Glomerular endothelial cell (primary cell): ENCODE measurements at places on chromosomes 16 and 17. TPM values are rescaled to one million over a fixed set of nuclear protein-coding genes. Genes with fewer than 3 reads are reported as not detected.

PIK3R6 gene
- 0.10 and 1.2 TPM in 2 replicates for total RNA-seq

DNA sequence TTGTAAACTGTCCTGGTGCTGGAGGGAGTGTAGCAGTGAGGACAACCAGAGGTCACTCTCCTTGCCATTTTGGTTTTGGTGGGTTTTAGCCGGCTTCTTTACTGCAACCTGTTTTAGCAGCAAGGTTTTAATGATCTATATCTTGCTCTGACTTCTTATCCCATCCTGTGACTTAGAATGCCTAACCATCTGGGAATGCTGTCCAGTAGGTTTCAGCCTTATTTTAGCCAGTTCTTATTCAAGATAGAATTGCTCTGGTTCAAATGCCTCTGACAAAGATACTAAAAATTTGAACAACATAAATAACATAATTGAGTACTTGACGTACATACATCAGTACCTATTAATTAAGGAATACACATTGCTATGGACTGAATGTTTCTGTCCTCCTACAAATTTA, 93.3 kb upstream of the TOM1L1 start:
- DNase-seq, result no peak

DNA sequence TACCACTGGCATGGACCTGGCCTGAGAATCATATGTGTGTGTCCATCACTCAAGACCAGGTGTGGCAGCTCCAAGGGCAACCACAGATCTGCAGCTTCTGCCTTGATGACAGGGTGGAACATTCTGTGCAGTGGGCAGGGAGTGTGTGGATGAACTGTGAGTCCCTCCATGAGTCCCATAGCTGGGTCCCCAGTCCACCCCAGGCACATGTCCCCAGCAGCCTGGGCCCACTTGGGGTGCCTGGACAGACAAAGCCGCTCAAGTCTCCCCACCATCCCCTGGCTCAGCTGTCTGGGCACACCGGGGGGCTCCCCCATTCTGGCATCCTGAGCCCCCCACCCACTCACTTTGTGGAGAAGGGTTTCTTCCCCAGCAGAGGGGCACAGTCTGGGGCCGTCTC, 4.6 kb upstream of the KRT16 start:
- DNase-seq, result no peak

DNA sequence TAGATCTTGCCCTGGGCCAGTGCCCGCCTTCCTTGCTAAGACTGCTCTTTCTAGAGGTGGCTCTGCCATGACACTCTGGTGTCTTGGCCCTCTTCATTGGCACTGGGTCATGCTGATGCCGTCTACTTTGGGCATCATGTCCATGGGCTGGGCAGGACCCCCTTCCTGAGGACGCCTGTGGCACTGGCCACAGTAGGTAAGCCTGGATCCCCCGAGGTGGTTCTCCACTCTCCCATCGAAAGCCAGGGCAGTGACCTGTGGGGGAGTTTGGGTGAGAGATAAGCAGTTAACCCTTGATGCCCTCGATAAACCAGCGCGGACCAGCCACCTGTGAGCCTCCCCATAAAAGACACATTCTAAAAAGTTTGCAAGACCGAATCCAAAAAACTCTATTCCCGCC, 20.0 kb upstream of the ITGB4 start:
- DNase-seq, result no peak

SCPEP1 gene
- 42.2 and 47.3 TPM in 2 replicates for total RNA-seq

DNA sequence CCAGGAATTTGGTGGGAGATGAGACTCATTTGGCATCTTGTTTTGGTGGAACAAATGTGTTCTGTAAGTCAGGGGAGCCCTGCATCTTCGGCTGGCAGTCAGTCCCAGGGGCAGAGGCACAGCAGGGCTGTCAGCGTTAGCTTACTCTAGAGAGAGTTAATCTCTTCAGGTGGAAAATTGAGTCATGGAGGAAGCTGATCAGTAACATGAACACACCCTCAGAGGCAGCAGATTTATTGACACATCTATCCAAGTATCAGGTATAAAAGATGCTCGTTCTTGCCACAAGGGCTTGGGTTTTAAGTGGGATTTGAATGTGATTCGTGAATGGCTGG, 55.2 kb downstream of the EPN2 start:
- no peak for DNase-seq

- no peak for DNase-seq
Measured at GRCh38 chr17:37088459-37088858, 139.7 kb downstream of the AATF start.

GRCh38 chr16:66590322-66590721, 11.1 kb downstream of the CMTM2 start:
- DNase-seq, result no peak

GRCh38 chr17:5378566-5379207, 40.8 kb downstream of the NUP88 start:
- DNase-seq, result no peak

GFER gene
- 18.7 and 22.2 TPM in 2 replicates for total RNA-seq

DNA sequence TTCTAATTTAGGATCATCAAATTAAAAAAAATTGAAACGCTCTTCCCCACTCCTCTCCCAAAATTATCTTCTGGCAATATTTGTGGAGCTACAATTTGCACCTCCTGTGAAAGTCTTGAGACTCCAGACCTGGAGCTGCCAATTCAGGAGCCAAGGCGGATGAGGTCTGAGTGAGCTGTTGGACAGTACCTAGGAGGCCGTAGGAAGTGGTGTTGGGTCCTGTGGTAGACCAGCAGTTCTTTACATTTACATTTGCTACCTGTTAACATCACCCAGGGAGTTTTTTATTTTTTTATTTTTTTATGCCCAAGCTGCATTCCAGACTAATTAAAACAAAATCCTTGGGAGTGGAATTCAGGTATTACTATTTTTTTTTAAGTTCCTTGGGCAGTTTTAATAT, 271.0 kb downstream of the PHKB start:
- no peak for DNase-seq

SAT2 gene
- 42.6 and 47.6 TPM in 2 replicates for total RNA-seq

DNA sequence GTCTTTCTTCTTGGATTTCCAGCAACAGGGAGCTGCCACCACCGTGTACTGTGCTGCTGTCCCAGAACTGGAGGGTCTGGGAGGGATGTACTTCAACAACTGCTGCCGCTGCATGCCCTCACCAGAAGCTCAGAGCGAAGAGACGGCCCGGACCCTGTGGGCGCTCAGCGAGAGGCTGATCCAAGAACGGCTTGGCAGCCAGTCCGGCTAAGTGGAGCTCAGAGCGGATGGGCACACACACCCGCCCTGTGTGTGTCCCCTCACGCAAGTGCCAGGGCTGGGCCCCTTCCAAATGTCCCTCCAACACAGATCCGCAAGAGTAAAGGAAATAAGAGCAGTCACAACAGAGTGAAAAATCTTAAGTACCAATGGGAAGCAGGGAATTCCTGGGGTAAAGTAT, 389.0 kb downstream of the MAF start:
- DNase-seq, result no peak

EFCAB5 gene
- total RNA-seq, result 0.53 TPM in 2 replicates

SLC13A5 gene
- total RNA-seq, result not detected in 2 replicates

PRRT2 gene
- 0.41 and 0.44 TPM in 2 replicates for total RNA-seq

DNA sequence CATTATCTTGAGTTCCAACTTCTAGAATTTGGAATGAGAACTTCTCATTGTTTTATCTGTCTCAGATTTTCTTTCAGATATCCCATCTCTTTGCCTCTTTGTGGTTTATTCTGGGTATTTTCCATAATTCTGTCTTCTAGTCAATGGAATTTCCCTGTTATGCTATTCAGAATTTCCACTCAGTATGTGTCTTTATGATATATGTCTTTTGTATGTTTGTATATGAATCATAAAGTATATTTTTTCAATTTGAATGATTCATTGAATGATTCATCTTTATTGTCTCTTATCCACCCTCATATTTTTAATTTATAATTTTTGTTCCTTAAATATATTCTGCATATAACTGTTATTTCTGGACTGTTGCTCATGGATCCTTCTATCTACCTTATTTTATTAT, 729.7 kb upstream of the GOT2 start:
- DNase-seq, result no peak

GRCh38 chr17:78040440-78041385, 82.2 kb downstream of the TNRC6C start:
- no peak for DNase-seq

GRCh38 chr17:80936218-80936617, 55.4 kb upstream of the CHMP6 start:
- DNase-seq, result no peak

GRCh38 chr17:80918731-80919130, 72.9 kb upstream of the CHMP6 start:
- DNase-seq, result no peak

- no peak for DNase-seq
Measured at GRCh38 chr16:10933865-10934264, 8.4 kb downstream of the DEXI start.

CAPN15 gene
- 57.0 and 72.5 TPM in 2 replicates for total RNA-seq

DNA sequence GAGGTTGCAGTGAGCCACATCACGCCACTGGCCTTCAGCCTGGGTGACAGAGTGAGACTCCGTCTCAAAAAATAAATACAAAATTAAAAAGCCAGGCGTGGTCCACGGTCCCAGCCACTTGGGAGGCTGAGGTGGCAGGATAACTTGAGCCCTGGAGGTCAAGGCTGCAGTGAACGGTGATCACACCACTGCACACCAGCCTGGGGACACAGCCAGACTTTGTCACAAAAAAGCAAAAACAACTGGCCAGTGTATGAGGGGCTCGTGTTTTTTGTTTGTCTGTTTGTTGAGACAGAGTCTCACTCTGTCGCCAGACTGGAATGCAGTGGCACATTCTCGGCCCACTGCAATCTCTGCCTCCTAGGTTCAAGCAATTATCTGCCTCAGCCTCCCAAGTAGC, 1.2 kb upstream of the UBB start:
- no peak for DNase-seq

DNA sequence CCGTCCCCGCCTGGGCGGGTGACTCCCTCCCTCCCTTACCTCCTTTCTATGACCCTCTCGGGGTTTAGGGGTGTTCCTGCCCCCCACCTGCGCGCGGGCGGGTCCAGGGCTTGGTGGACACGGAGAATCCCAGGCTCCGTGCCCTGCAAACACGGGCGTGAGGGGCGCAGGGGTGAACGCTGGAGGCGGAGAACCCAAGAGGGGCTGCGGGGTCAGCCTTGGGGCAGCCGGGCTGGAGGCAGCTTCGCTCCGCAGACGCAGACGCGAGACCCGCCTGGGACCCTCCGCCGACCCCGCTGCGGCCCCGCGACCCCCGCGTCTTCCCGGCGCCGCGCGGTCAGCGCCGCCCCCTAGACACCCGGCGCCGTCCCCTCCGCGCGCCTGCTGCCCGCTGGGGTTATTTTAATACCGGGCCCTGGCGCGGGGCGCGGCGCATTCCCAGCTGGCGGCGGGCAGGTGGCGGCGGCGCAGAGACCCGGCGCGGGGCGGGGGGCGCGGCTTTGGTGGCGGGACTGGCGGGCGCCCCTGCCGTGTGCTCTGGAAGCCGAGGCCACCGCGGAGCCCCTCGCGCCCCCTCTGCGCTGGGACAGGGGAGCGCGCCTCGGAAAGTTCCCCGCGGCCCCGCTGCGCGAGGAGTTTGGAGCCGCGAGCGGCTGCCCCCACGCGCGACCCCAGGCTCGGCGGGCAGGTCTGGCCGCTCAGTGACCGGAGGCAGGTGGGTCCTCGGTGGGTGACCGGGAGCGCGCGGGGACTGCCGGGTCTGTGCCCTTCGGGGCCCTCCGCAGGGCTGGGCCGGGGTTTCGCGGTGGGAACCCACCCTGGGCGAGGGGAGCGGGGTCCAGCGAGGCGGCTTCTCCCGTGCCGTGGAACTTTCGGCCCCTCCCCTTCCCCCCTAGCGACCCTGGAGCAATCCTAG, at the start of gene UTS2R:
Gene UTS2R, plus strand, starts transcription at position 433 of the 916 bp plus-strand sequence. CDS start 2,560 bp downstream, outside the sequence.
- DNase-seq, result no peak

OTOA gene
- total RNA-seq, result 0.06 TPM in 1 of 2 replicates, not detected in the other

PPP1R1B gene
- not detected in 2 replicates for total RNA-seq

CHD9NB gene
- 2.7 and 3.2 TPM in 2 replicates for total RNA-seq

HLF gene
- 0.29 TPM in 1 of 2 replicates, not detected in the other for total RNA-seq

PRSS27 gene
- total RNA-seq, result 0.05 and 1.1 TPM in 2 replicates

- no peak for DNase-seq
Measured at GRCh38 chr16:78364556-78364880, 265.1 kb downstream of the WWOX start.

DNA sequence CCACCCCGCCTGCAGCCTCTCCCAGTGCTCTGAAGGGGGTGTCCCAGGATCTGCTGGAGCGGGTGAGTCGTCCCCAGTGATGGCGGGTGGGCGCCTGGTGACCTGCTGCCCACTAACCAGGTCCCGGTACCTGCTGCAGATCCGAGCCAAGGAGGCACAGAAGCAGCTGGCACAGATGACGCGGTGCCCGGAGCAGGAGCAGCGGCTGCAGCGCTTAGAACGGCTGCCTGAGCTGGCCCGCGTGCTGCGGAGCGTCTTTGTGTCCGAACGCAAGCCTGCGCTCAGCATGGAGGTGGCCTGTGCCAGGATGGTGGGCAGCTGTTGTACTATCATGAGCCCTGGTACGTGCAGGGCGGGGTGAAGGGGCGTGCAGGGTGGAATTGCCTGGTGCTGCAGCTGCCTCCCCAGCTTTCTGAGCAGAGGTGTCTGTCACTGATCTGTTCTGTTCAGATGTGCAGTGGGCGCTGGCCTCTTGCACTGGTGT, 3.6 kb downstream of the CDT1 start:
- DNase-seq, result no peak

NTHL1 gene
- total RNA-seq, result 22.6 and 30.5 TPM in 2 replicates

GRCh38 chr17:56173026-56173425, 19.8 kb downstream of the ANKFN1 start:
- no peak for DNase-seq

- DNase-seq, result no peak
Measured at GRCh38 chr16:25689137-25689836, 2.5 kb upstream of the HS3ST4 start.

DNA sequence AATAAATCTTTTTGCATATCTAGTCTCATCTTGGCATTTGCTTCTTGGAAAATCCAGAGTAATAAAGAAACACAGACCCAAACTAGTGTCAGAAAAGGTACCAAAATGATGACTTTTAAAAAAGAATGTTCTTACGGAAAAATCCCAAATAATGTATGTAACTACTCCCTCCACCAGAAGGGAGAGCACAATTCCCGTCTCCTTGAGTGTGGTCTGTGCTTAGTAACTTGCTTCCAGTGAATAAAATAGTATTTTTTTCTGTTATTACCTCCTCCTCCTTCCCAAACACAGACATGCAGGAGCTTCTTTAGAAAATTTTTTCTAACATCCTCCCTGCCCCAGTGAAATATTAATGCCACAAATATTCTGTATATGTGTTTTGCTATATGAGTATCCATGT, 358.1 kb downstream of the ZFHX3 start:
- no peak for DNase-seq

KRTAP17-1 gene
- not detected in 2 replicates for total RNA-seq

GRCh38 chr17:55274355-55275255, 9.8 kb downstream of the HLF start:
- no peak for DNase-seq

DNA sequence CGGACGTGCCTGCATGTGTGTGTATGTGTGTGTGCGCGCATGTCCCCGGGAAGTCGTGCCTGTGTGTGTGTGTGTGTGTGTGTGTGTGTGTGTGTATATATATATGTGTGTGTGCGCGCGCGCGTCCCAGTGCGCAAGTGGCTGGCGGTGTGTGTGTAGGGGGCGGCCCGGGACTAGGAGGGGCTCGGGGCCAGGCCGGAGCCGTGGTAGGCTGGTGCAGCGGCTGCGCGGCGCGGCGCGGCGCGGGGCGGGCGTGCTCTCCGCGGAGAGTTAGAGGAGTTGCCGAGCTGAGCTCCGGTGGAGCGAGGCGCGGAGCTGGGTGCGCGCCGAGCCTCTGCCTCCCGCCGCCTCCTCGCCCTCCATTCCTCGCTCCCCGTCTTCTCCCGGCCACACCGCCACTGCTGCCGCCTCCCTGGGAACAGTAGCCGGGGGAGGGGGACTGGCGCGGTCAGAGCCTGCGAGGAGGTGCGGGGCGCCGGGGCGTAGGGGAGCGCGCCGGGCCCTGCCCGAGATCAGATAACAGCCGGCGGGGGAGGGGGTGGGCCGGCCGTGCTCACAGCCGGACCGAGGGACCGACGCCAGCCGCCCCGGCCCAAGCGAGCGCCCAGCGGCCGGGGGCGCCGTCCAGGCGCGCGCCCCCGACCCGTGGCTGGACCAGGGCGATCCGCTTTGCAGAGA, at the start of gene KCNJ12:
Gene KCNJ12, plus strand, starts transcription at position 277 of the 678 bp plus-strand sequence. CDS start 38,986 bp downstream, outside the sequence.
- no peak for DNase-seq
